Lower lobe of right lung (tissue), 2 donors: ENCODE measurements at places on chromosomes 1 and 21.
A peak's percentile ranks its signal among the peaks of the same experiment; 100 is the strongest.

GRCh38 chr1:187275346-187275745 is 446.6 kb downstream of the PLA2G4A start:
- no peak for DNase-seq

DNA sequence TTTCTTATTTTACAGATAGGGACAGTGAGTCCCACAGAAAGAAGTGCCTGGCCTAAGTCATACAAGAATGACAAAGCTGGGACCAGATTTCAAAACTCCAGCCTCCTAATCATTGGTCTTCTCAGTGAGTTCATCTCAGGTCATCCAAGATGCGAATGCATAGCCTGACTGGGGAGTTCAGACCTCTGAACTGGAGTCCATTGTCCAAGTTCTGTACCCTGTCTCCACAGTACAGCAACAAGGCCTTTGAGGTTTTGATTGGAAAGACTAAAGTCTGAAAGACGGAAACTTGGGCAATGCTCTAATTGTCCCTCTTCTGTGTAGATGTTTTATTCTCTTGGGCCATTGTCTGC is 62.0 kb downstream of the TNN start:
- no peak for DNase-seq

GRCh38 chr1:229217716-229218115 is 53.2 kb upstream of the RAB4A start:
- no peak for DNase-seq

- DNase-seq, result no peak
Observed at GRCh38 chr1:230163205-230163604, 96.2 kb downstream of the GALNT2 start.

DNA sequence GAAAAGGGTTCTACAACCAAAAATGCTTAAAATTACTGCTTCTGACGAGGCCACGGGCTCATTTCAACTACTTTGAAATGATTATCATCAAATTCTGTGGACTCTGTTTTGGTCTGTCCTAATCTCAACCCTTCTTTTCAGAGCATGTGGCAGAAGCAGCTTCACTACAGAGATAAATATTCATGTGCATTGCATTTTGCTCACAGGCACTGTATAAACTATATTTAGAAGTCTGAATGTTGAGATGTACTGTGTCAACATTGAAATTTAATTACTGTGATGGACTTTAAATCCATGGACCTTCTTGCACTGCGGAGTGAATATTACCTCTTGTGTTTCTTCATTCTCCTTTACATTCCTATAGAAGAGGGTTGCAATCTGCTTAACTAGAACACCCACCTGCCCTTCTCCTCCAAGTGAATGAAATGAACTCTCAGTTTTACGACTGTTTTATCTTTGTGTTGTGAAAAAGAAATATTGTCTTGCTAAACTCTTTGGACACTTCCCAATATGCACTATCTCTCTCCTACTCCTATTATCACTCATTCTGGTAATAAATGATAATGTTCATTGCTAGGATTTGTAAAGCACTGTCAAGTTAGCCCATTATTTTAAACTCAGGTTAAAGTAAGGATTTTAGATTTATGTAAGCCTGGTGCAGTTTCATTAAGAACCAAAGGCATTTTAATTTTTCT is 281.2 kb upstream of the ST6GALNAC5 start:
- DNase-seq, result no peak

DNA sequence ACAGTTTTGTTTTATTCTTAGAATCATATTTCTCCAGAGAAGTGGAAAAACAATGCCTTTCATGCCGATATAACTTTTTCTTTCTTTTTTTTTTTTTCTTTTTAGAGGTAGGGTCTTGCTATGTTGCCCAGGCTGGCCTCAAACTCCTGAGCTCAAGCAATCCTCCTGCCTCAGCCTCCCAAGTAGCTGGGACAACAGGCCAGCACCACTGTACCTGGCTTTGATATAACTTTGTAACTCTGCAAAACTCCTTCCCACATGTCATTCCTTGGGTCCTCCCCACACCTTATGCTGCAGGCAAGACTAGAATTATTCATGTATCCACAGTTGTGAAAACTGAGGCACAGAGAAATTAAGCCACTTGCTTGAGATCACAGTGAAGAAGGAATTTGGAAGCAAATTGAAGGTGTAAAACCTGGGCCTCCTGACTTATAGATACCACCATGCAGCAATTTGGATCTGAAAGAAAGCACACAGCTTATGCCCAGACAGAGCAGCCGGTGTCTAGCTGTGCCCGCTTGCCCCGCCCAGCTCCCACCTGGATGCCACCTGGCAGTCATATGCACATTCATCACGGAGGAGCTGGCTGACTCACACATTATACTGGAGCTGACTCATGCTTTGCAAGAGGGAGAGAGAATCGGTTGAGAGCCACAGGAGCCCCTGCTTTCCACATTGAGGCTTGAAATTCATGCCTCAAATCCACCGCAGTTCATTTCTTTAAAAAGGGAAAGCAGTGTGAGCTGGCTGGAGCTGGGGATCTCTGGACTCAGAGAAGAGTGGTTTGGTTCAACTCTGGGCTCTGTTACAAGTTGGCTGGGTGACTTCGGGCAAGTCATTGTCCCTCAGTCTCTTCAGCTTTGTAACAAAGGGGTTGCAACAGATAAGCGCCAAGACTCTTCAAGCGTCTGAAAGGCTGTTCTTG is 8.3 kb upstream of the SLC2A1 start:
- no peak for DNase-seq

- peak; percentile 46 for DNase-seq
Observed at GRCh38 chr1:22611530-22611947, 24.9 kb upstream of the C1QA start.

GRCh38 chr1:107095647-107096046 is 39.2 kb downstream of the PRMT6 start:
- no peak for DNase-seq

- no peak for DNase-seq
Observed at GRCh38 chr1:111406321-111406768, 21.2 kb downstream of the OVGP1 start.

DNA sequence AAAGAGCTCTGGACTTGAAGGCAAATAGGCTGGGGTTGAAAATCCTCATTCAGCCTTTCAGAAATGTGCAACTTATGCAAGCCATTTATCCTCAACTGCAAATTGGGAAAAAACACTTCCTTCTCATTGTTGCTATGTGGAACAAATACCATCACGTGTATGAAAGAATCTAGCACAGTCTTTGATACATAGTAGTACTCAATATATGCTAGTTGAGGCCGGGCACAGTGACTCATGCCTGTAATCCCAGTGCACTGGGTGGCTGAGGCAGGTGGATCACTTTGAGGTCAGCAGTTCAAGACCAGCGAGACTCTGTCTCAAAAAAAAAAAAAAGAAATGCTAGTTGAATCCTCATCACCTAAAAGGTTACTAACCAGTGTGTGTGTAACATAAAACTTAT is 8.2 kb downstream of the PI4KB start:
- DNase-seq, result no peak

GRCh38 chr1:43557744-43558245 is 27.1 kb downstream of the PTPRF start:
- DNase-seq, result peak; percentile 67

- no peak for DNase-seq
Observed at GRCh38 chr1:29757866-29758780, 521.8 kb downstream of the PTPRU start.

DNA sequence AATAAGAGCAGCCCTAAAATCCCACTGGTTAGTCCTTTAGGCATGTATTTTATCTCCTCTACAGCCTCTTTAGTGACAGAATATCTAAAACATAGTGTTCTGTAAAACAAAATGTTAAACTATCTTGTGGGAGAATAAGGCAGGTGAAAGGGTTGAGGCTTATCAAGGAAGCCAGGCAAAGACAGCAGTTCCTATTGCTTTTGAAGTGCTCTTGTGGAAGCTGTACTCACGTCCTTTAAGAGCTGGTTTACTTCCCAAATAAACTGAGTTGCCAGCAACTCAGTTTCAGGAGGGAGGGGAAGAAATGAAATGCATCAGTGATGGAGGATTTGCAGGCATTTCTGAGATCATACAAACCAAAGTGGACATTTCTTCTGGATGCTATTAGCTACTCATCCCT is 529.6 kb upstream of the ZRANB2 start:
- DNase-seq, result no peak

DNA sequence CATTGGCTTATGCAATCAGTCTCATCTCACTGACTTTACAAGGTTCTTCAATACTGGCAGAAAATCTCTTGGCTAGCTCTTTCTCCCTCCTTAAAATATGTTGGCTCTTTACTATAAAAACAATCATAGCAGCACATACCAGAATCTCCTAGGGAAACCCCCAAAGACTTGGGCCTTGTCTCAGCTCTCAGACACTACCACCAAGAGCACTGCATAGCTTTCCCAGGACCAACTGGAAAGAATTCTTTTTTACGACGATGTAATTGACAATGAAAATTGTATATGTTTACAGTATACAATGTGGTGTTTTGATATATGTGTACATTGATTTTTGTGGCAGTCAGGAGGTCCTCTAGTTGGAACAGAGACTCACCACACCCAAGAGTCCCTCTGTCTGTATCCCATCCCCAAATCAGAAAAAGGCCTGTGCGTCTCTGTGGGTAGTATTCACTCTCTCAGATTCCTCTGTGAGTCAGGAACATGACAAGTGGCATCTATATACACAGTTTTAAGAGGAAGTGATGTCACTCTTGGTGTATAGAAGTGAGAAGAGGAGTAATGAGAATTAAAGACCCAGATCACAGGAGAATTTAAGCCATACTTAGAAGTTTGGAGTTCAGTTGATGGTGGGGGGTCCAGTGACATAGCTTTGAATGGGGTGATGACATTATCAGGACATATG is 21.1 kb downstream of the SMAP2 start:
- no peak for DNase-seq

DNA sequence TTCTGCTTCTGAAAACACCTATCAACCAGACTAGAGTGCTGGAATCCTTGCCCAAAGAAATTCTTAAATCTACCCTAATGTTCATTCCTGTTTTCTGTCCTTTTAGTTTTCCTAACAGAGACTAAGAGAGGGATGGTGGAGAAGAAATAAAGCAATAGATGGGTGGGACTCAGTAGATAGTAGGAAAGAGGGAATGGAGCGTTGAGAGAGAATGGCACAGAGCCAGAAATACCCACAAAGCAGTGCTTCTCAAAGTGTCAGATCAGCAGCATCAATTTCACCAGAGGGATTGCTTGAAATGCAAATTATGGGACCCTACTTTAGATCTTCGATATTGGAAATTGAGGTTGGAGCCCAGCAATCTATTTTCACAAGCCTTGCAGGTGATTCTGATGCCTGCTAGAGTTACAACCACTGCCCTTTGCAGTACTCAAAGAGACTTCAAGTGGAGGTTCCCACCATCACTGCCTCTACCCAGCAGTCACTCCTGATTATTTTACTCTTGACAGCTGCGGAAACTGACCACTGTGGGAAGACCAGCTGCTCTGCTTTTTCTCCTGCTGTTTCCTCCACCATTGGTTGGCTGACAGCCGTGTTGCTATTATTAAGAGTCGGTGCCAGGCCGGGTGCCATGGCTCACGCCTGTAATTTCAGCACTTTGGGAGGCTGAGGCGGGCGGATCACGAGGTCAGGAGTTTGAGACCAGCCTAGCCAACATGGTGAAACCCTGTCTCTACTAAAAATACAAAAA is 11.4 kb upstream of the PRPF3 start:
- DNase-seq, result no peak

DNA sequence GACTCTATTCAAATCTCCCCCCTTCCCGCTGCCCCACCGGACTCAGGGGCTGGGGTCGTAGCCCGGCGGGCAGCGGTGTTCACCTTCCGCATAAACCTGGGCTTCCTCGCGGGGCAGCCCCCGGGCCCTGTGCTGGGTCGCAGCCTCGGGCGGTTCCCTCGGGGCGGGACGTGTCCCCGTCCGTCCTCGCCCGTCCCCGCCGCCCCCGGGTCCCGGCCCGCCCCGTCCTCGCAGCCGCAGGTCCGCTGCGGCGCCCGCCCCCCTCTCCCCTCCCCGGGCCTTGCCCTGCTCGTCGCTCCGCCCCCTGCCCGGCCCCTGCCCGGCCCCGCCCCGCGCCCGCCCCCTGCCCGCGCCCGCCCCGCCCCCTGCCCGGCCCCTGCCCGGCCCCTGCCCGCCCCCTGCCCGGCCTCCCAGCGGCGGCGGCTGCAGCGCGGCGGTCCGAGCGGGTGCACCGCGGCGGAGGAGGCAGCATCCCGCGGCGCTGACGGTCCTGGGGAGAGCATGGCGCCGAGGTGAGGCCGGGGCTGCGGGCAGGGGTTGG is at the start of gene COL18A1:
COL18A1 (plus strand) TSS at position 436 of the 541 bp plus-strand sequence; CDS start at position 502, 66 bp downstream.
- peak; percentile 64 for DNase-seq

DNA sequence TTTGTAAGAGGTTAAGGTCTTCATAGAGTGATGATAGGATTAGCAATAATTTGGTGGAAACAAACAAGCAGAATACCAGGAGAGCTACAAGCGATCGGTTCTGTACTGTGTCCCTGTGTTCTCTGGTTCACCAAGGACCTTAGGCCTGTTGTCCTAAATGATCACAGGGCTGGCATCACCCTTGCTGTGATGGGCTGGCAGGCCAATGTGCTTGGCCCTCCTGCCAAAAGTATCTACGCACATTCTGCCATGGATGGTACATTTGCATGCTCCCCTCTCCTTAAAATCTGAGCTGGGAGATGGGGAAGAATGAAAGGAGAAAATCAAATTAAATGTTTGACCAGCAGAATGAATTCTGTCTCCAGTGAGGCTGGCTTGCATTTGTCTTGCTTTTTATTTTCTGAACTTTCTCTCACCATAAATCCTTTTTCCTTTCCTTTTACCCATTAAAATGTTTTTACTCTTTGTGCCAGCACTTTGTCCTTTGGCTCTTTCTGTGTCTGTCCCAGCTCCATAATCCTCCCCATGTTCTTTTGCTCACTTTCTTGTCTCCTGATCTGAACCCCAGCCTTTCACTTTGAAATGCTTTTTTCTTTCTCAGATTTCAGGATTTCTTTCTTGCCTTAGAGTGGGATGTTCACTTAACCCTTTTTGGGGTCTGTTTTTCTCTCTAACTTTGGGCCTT is 51.7 kb downstream of the PBX1 start:
- no peak for DNase-seq

DNA sequence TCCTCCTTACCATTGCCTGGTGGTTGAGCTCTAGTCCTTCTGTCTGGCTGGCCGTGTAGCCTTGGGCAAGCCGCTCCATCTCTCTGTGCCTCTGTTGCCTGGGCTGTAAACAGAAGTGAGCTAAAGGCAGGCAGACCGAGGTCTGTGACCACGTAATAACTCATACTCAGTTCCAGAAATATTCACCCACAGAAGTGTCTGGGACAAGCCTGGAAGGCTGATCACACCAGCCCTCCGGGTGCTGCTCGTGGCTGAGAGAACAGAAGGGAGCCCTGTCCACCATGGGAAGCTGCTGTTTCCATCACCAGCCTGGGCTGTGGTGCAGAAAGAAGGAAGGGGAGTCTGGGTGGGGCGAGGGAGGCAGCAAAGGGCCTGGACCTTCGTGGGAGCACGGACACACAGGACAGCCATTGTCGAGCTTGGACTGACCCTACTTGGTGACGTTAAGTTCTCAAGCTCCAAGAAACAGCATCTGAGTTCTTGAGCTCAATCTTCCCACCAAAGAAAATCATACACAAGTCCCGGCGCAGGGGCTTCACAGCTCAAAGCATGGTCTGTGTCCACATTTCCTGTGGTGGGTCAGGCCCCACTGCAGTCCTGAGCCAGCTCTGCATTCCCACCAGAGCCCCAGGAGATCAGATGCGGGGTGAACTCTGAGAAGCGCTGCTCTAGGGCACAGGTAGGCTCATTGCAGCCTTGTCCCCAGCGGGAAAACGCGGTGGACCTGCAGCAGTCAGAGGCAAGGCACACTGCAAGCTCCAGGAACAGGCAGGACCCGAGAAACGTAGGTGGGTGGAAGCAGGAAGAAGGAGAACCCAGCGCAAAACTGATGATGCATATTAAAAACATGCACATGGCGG is 61.8 kb downstream of the RUNX3 start:
- DNase-seq, result no peak

GRCh38 chr1:30169269-30169668 is 554.1 kb downstream of the MATN1 start:
- DNase-seq, result no peak

GRCh38 chr1:56073614-56074006 is 505.8 kb downstream of the PLPP3 start:
- no peak for DNase-seq
